Activated T-helper 2 cell treated with anti-CD3 and anti-CD28 coated beads, Interferon-gamma antibody, Interleukin-2, Interleukin-4, amounts not matched to agents 10 μg/mL and 5 μg/mL and 100 μg/mL, durations not matched to agents 14 hours and 24 hours and 36 hours (primary cell): ENCODE measurements at places on chromosomes 1 and 21.

- DNase-seq: no peak
Measured at GRCh38 chr1:15489052-15489736, 13.3 kb downstream of the CELA2B start.

DNA sequence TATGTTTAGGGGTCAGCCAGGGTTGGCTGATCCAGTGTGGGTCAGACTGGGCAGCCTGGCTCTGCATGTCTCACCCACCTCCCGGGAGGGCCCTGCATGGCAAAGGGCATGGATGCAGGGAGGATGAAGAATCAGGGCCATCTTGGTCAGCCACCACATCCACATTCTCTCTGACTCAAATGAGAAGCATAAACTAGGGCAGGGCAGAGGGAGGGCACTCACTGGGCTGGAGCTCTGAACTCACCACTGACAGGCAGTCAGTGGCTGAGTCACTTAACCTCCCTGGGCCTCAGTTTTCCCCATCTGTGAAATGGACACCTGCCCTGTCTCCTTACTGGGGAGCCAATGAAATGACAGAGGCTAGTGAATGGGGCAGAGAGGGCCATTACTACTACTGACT is 4.3 kb upstream of the CELA2A start:
- DNase-seq: no peak

GRCh38 chr1:64692911-64693310 is 52.0 kb upstream of the RAVER2 start:
- DNase-seq: no peak

- DNase-seq: peak; percentile 38
Measured at GRCh38 chr1:202135221-202135721, 9.3 kb downstream of the ARL8A start.

GRCh38 chr1:89708751-89709375 is 75.9 kb downstream of the LRRC8C start:
- DNase-seq: no peak

DNA sequence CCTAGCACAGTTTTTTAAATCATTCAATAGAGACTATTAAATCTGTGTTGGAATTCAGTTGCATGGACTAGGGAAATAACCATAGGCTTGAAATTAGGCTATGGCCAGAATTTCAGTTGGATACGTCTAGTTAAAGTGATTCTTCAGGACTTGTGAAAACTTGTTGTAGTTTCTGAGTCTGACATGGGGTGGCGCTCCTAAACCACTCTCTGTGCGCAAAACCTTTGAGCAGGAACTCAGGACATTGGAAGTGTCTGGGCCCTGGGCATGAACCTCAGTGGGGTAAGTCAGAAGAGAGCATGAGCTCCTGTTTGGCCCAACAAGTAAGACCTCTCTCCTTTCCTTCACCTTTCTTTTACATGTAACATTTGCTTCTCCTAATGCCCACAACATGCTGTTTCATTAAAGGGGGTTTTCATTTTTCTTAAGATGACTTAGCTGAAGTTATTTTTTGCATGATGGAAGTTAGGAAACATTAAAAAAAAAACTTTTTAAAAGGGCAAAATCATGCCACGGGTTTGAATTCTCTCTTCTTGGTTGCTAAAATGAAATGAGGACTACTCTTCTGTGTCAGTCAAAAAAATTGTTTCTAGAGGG is 17.1 kb upstream of the CCDC190 start:
- DNase-seq: no peak

- DNase-seq: no peak
Measured at GRCh38 chr1:116855773-116856201, 53.9 kb upstream of the PTGFRN start.

GRCh38 chr1:174166530-174167264 is 7.4 kb downstream of the RABGAP1L start:
- DNase-seq: no peak

DNA sequence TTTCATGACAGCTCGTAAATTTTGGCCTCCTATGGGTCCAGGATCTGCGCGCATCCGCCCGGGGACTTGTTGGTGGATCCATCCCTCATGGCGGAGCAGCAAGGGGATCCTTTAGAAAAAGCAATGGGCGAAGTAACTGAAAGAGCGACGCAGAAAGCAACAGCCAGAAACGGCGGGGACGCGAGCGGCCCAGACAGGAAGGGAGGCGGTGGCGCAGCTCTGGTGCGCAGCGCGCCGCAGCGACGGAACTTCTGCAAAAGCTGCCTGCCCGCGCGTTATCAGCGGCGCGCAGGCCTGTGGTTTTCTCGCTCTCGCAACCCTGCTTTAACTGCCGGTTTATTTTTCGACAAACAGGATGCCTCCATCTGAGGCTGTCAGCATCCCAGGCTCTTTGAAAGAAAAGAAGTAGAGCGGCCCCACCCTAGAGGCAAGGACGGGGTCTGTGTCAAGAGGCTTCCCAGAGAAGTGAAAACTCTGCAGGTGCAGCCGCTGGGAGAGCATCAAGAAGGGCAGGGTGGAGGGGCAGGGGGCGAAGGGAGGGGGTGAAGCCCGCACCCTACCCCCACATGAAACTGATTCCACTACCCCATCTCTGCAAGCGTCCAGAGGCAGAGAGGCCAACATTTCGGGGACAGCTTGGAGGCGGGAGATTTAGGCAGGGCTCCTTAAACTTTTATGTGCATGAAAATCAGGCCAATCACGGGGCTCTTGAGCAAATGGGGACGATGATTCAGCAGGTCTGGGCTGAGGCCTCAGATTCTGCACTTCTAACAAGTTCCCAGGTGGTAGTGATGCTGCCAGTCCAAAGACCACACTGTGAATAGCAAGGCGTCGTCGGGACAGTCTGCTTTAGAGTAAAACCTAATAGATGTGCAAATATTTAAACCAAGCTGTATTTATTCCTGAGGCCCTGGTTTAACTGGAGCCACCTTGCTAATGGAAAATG is 22.2 kb downstream of the RUNX1 start:
- DNase-seq: peak; percentile 87

- DNase-seq: peak; percentile 54
Measured at GRCh38 chr1:206663832-206664652, 20.7 kb upstream of the MAPKAPK2 start.

GRCh38 chr1:109186733-109187086 is 27.0 kb upstream of the SARS1 start:
- DNase-seq: no peak

DNA sequence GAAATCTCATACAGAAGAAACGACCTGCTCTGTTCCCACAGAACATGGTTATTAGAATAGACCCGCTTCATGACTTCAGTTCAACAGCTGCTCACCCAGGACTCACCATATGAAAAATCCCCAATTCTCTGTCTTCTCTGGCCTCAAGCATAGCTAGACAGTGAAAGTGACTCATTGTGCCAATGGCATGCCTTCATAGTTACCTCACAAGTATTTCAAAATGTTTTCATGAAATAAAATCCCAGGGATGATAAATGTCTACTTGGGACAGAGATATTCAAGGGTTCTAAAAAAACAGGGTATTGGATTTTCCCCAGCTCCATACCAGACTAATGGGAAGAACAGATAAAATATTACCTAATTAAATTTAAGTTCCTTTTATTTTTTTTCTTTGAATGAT is 82.3 kb downstream of the NOTCH2 start:
- DNase-seq: no peak

DNA sequence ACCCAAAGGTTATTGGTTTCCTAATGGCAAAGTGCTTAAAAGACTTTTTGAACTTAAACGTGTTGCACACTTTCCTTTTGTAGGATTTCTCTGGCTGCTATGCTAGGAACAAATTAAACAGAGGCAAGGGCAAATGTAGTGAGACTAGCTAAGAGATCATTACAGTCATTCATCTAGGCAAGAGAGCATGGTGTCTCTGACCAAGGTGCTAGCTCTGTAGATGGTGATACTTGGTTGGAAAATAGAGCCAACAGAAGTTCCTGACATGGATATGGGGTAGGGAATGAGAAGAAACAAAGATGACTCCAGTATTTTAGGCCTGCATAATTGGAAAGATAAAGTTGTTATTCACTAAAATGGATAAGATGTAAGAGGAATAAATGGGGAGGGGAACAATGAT is 6.1 kb downstream of the TNFSF18 start:
- no peak for DNase-seq

- no peak for DNase-seq
Measured at GRCh38 chr1:73854527-73854926, 343.4 kb downstream of the LRRIQ3 start.

DNA sequence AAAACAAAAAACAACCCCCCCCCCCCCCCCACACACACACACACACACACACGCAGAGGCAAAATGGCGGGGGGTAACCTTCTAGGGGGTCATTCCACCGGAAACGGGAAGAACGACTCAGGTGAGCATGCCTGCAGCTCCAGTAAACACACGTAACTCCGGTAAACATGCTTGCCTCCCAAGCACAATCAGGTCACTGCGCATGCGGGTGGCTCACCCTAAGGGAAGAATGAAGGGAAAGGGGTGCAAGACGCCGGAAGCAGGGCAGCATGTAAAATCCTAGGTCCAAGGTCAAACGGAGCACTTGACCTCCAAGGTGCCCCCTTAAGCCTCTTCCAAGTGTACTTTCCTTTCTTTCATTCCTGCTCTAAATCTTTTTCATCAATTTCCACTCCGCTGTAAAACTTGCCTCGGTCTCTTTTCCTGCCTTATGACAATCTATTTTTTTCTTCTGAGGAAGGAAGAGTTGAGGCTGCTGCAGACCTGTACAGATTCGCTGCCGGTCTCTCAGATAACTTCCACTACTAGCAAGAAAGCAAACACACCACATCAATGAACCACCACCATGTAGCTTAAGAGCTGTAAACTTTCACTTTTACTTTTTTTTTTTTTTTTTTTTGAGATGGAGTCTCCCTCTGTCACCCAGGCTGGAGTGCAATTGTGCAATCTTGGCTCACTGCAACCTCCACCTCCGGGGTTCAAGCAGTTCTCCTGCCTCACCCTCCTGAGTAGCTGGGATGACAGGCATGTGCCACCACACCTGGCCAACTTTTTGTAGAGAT is 21.0 kb upstream of the CBR3 start:
- DNase-seq: peak; percentile 47

DNA sequence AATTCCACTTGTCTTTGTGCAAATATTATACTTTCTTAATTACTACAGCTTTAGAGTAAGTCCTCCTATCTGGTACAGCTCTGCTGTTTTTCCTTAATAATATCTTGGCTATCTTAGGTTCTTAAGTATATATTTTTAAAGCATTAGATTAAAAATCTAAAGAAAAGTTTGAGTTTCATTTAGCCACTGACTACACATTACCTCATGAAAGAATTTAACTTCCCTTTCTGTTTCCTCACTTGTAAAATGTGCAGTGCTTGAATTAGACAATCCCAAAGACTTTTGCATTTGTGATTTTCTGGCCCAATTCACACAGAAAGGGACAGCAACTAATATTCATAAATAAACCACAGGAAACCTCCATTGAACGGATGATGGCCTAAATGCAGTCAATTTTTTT is 126.4 kb upstream of the SAMSN1 start:
- DNase-seq: no peak

DNA sequence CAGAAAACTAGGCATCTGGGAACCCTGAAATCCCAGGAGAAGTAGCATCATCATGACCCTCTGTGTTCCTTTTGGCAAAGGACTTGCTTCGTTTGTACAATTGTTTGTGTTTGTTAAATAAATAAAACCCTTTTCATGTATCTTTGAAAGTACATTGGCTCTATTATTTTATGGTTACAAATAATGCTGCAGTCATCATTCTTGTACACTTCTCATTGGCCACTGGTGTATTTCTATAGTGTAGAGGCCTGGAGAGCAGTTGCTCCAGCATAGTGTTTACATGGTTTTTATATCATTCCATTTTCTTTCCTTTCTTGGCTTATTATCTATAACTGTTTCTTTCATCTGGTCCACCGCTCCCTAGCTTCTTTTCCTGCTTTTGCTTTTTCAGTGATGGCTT is 253.3 kb downstream of the FAM72C start:
- DNase-seq: no peak

- no peak for DNase-seq
Measured at GRCh38 chr1:182968151-182968741, 15.3 kb upstream of the SHCBP1L start.

- DNase-seq: no peak
Measured at GRCh38 chr1:157542676-157543075, 9.6 kb downstream of the FCRL5 start.

GRCh38 chr1:157597959-157598667 is at the start of gene FCRL4:
Gene FCRL4 (minus strand): TSS chr1:157598085. CDS start chr1:157597944, 141 bp downstream.
- no peak for DNase-seq

DNA sequence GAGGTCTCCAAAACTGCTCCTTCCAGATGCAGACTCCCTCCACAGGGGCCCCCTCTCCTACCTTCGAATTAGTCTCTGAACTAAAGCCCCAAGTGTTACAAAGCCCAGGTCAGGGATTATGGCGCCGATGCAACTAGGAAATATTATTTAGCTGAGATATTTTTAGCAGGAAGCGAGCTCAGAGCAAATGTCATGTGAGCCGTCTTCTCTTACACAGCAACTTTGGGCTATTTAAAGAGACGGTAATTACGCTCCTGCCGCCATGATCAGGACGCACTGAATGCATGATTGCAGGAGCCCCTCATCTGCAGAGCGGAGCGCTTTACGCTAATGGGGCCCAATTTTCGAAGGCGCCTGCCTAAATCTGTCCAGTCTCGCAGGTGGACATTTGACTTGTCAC is 55.3 kb upstream of the TARDBP start:
- DNase-seq: no peak

- DNase-seq: no peak
Measured at GRCh38 chr1:246527402-246528088, 20.5 kb upstream of the SMYD3 start.

DNA sequence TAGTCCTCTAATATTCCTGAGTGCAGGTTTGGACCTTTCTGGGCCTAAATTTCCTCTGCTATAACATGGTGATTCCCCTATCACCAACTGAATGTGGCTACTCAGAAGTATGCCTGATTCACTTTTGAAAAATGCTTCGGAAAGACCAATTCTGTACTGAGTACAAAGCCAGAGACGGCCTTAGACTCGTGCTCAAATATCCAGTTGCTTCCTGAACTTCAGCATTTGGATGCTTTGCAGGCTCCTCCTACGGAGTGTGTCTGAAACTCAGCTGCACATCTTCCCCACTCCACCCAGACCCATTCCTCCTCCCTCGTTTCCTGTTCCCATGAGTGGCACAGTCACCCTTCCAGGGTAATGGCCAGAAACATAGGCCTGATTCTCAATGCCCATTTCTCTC is 98.4 kb upstream of the GADD45A start:
- no peak for DNase-seq

GRCh38 chr1:109687641-109688499 is at the start of gene GSTM1:
Gene GSTM1 (plus strand): TSS chr1:109687817. CDS start chr1:109687874, 57 bp downstream.
- DNase-seq: peak; percentile 85

DNA sequence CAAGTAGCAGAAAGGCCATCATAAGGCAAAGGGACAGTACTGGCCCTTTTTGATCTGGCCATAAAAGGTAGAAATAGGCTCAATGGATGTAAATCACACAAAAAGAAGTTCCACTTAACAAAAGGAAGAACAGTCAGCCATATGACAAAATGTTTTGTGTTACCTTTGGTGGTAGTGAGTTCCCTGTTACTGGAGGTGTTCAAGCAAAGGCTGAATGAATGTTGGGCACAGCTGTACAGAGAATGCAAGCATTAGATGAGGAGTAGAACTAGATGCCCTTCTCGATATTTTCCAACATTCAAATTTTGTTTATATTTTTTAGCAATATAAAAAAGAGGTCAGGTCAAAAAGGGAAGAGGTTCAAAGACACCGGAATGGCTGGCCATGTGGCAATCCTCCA is 20.0 kb downstream of the OLFML3 start:
- no peak for DNase-seq

- no peak for DNase-seq
Measured at GRCh38 chr1:5532811-5533210, 459.4 kb downstream of the NPHP4 start.
